ENCODE measurements at places on chromosomes 4 and X. TPM values are rescaled to one million over a fixed set of nuclear protein-coding genes. Genes with fewer than 3 reads are reported as not detected.

Gene IL13RA1
- 72.8 TPM for total RNA-seq

DNA sequence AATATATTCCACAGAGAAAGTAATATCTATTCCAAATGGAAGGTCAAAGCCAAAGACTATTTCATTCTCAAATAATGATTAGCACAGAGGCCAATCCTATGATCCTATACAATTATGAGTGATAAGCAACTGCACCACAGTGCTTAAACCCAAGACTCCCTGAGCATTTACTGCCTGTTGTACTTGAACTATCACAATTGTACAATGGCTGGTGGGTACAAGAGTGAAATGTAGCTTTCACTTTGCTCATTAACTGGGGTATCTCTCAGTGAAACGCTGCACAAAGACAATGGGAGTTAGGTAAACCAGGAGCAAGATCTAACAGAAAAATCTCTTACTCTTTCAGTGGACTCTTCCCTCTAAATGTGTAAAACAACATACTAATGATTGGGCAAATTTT, 24.3 kb downstream of the ABCG2 start:
- DNase-seq: no peak

DNA sequence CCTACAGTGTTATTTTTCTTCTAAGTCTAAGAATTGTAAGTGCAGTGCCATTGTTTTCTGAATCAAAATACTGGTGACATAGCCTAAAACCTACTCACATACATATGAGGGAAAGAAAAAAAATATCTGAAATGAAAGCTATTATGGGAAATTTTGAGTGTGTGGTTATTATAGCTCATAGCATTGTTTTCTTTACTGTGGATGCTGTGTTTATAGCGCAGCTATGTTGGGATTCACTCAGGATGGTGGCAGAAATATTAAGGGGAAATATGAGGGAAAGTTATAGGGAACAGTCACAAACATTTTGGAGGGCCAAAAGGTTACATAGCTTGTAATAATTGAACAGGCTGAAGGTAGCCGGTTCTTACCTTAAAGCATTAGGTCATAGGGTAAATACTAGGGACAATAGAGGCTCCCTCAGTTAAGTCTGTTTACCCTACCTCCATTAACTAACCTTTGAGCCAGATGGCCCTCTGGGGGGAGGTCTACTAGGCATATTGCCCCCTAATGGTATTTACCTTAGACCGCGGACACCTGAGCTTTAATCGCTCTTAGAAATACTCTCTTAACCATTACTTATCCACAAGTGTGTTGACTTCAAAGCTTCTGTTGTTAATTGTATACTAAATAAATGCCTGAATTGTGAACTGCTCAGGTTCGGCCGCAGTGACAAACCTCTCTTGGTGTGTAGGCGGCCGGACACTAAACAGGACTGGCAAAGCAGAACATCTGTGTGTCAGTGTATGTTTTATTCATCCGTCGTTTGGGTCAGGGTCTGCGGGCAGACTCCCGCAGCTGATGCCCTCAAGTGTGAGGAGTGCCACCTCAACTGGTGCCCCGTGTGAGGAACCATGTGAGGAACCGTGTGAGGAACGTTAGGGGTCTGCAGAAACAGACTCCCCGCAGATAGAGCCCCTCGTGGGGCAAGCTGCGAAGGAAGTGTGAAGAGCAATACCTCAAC, 21.3 kb upstream of the SULT1B1 start:
- no peak for DNase-seq

DNA sequence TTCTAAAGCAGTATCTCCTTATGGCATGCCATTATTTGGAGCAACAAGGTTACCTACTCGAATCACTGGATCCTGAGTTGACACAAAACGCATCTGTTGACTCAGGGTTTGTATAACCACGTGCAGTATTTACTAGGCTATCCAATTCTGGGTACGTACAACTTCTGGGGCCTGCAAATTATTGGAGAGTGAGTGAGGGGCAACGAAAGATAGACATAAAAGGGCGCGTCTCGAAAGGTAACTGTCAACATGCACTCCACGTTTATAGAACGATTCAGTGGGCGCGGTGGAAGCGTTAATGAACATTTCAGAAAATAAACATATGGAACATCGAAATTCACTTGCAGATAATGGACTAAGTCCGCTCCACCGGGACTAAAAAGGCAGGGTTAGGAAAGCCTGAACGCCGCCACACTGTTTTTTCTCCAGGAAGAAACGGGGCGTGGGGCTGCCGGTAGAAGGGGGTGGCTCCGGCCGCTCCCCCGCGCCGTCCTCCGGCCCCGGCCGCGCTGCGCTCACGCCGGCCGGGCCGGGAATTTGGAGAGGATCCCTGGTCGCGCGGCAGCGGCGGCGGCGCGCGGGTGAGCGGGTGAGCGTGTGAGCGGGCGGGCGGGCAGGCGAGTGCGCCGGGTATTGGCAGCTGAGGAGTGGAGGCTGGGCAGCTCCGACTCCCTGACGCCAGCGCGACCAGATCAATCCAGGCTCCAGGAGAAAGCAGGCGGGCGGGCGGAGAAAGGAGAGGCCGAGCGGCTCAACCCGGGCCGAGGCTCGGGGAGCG, at the start of gene SMAD1:
TSS of gene SMAD1 (plus strand) at position 690 of the 778 bp plus-strand sequence. CDS start 32,761 bp downstream, outside the sequence.
- DNase-seq: peak; percentile 88

- no peak for DNase-seq
Observed at GRCh38 chrX:74458736-74459135, 37.4 kb downstream of the SLC16A2 start.

- no peak for DNase-seq
Observed at GRCh38 chr4:86615501-86615900, 21.4 kb downstream of the PTPN13 start.

DNA sequence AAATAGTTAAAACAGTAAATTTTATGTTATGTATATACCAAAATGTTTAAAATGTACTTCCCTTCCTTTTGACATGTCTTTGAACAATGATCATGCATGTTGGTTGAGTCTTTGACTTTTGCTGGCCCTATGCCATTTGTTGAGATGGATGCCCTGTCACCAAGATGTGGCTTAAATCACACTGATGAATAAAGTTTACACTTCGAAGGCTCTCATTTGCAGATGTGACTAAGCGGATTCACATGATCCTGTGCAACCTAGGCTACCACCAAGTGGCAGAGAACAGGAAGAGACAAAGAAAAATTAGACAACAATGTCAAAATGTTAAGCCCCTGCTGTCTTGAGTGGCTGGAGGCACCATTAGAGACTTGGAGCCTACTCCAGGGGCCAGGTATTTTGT, 139.9 kb downstream of the RAB28 start:
- DNase-seq: no peak

Gene ZNF732
- not detected for total RNA-seq

Gene DRD5
- total RNA-seq: not detected

GRCh38 chr4:22496165-22496813, 19.6 kb downstream of the ADGRA3 start:
- DNase-seq: no peak

- no peak for DNase-seq
Observed at GRCh38 chrX:11446336-11446735, 153.1 kb downstream of the AMELX start.

GRCh38 chr4:166279261-166279660, 406.2 kb downstream of the TLL1 start:
- DNase-seq: no peak

DNA sequence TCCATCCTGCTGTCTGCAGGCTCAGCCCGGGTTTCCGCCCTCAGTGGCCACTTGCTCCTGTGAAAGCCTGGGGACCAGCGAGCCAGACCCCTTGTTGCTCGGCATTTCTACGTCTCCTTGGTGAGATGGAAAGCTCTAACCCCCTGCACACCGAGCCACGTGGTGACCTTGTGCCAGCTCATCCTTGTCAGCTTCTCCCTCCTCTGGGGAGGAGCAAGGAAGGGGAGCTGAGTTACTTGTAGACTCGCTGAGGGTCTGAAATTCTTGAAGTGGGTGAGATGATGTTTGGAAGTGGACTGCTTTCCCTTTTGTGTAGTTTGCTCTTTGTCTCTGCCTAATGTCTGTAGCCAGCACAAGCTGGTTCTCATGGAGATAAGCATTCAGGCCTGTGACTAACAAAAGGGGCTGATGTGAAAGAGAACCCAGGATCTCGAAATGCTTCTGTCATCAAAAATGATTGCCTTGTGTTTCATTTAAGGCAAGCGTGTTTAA, 29.3 kb downstream of the RGS12 start:
- peak; percentile 53 for DNase-seq

DNA sequence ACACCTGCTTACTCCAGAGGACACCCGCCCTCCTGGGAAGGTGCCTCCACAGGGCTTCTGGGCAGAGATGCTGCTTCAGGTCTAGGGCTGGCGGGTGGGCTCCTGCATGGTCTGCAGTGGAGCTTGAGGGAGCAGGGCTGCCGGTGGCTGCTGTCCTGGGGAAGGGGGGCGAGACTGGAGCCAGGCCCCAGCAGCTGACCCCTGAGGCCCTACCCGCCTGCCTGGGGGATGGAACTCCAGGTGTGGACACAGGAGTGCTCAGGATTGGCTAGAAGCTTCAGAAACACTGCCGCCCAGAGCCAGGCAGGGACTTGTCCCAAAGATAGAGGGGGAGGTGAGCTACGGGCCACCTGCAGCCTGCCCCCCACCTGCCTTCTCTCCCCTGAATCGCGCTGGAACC, 33.0 kb upstream of the ADRA2C start:
- no peak for DNase-seq

Gene HAUS7
- 14.6 TPM for total RNA-seq

Gene GPRASP1
- total RNA-seq: 20.1 TPM

- no peak for DNase-seq
Observed at GRCh38 chr4:147355847-147356246, 125.0 kb upstream of the EDNRA start.

DNA sequence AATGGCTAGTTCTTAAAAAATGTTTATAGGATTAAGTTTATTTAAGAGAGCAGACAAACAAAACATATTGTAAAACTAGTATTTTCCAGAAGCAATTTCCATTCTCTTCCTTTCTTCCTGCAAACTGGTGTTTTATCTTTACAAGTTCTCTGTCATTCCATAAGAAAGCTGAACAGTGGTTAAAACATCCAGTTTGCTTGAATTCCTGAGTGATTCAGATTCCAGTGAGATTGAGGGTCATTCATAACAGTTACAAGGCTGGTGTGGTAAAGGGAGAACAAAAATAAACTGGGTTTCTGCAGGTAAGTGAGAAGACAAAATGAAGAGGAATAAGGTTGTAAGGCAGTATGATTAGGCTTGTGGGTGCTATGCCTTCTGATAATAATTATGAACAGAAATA, 544.8 kb upstream of the DIPK2B start:
- DNase-seq: no peak

GRCh38 chr4:23558101-23558500, 331.7 kb downstream of the PPARGC1A start:
- DNase-seq: no peak

Gene NSUN7
- total RNA-seq: 10.4 TPM

DNA sequence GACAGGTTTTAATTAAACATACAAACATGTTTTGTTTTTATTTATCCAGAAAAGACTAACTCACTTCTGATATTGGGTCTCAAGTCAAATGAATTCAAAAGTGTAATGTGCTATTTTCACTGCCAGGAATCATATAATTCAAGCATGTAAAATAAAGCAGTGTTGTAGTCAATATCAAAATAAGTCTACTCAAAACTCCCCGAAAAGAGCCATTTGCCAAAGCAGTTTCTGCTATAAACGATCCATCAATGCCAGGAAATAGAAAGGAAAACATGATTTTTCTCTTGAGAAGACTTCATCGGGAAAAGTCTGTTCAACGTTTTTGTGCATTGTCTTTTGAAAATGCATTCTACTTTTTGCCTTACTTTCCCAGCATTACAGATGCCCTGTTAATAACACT, 633.3 kb downstream of the FAT4 start:
- DNase-seq: no peak

- DNase-seq: no peak
Observed at GRCh38 chr4:114091546-114091945, 112.1 kb upstream of the ARSJ start.

- peak; percentile 33 for DNase-seq
Observed at GRCh38 chrX:48025561-48025960, 18.8 kb downstream of the SPACA5 start.

GRCh38 chrX:137479386-137479785, 86.5 kb upstream of the ZIC3 start:
- DNase-seq: no peak

GRCh38 chr4:99651811-99652485, 5.7 kb downstream of the C4orf54 start:
- no peak for DNase-seq

- DNase-seq: no peak
Observed at GRCh38 chrX:148203531-148203930, 222.4 kb downstream of the FMR1NB start.

GRCh38 chrX:15750611-15751154, 12.6 kb downstream of the CA5B start:
- no peak for DNase-seq

DNA sequence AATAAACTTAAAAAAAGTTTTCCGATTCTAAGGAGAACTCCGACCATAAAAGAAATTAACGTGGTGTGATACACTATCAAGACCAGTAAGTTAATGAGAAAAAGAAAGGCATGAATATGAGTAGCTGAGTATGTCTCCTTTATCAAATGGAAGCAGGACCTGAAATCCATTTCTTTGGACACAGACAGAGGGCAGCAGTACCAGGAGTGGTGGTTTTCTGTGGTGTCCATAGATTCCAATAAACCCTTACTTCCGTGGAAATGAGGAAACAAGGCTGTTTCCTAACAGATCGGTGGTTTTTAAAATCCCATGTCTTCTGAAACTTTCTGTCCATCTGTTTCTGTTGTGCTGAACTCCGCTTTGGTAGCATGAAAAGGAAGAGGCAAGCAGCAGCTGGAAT, 128.5 kb upstream of the TSPAN5 start:
- DNase-seq: no peak

Gene SRPX
- total RNA-seq: 59.4 TPM
